ENCODE measurements at places on chromosomes 7 and 10. TPM values are rescaled to one million over a fixed set of nuclear protein-coding genes. Genes with fewer than 3 reads are reported as not detected.

- DNase-seq, result no peak
These were observed 7.6 kb downstream of the NDST2 start for GRCh38 chr10:73803680-73804286.

- DNase-seq, result no peak
These were observed 177.0 kb downstream of the AUTS2 start for GRCh38 chr7:69775231-69775771.

DNA sequence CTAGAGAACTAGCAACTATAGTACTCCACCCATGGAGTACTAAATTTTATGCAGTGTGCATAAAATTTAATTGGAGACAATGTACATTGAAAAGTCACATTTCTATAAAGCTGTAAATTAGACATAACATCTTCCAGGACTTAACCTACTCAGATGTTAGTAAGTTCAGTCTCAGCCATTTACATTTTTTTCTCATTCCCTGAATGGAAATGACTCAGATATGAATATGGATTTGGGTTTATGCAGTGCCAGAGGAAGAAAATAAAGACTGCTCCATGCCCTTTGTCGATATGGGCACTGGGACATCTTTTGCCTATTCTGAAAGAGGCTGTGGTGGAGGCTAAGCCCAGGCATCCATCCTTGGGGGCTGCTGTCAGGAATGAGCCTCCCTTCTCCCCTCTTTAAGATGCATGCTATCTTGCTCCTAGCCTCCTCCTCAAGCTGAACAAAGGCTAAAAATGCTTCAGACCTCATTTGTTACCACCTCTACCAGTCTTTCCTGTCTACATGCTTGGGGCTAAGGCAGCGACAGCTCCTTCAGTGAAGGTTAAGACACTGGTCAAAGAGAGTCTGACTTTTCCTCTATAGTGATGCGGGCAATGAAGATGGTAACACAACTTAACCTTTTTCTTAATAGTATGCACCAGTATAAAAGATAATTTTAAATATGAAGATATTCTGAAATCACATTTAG, 486.8 kb upstream of the ANKRD30A start:
- no peak for DNase-seq

Gene WNT2
- 0.35 TPM for total RNA-seq
